ENCODE measurements at places on chromosomes 5 and 9. TPM values are rescaled to one million over a fixed set of nuclear protein-coding genes. Genes with fewer than 3 reads are reported as not detected.

MZB1 gene
- total RNA-seq = 0.63 TPM

GFI1B gene
- total RNA-seq = 0.26 TPM

PCDHA11 gene
- total RNA-seq = 1.6 TPM

SIT1 gene
- total RNA-seq = 0.48 TPM

IFNA14 gene
- total RNA-seq = not detected

C5orf58 gene
- total RNA-seq = not detected

TUSC1 gene
- total RNA-seq = 9.0 TPM

PRUNE2 gene
- total RNA-seq = 83.9 TPM

SPINK4 gene
- not detected for total RNA-seq

MAMDC4 gene
- total RNA-seq = 3.0 TPM

PDE6A gene
- total RNA-seq = 0.05 TPM

CCDC183 gene
- 1.5 TPM for total RNA-seq

FANCG gene
- total RNA-seq = 14.9 TPM

DRD1 gene
- 4.2 TPM for total RNA-seq

GABRG2 gene
- total RNA-seq = 0.63 TPM

IFNA13 gene
- total RNA-seq = not detected

HTR4 gene
- total RNA-seq = 0.26 TPM

TMEM174 gene
- not detected for total RNA-seq

ZFP2 gene
- 5.8 TPM for total RNA-seq

CER1 gene
- 0.74 TPM for total RNA-seq

PTCD2 gene
- total RNA-seq = 9.4 TPM

C9orf50 gene
- not detected for total RNA-seq

OR1J2 gene
- total RNA-seq = not detected

ABCA1 gene
- total RNA-seq = 46.9 TPM

CCIN gene
- total RNA-seq = 1.1 TPM

OR1Q1 gene
- not detected for total RNA-seq

ADRB2 gene
- 3.0 TPM for total RNA-seq

PCSK1 gene
- total RNA-seq = 0.37 TPM

HNRNPH1 gene
- total RNA-seq = 1,016 TPM

ENTREP1 gene
- 11.6 TPM for total RNA-seq

TIMD4 gene
- total RNA-seq = 1.7 TPM

CEL gene
- total RNA-seq = 0.95 TPM

PCDHB14 gene
- total RNA-seq = 10.1 TPM

FKBP15 gene
- 33.6 TPM for total RNA-seq

ARID3C gene
- not detected for total RNA-seq

PIK3R1 gene
- 128 TPM for total RNA-seq

SLC2A8 gene
- total RNA-seq = 20.8 TPM

TRAF1 gene
- 4.5 TPM for total RNA-seq

ANKRD18B gene
- 7.1 TPM for total RNA-seq

PLPP1 gene
- total RNA-seq = 146 TPM

FXN gene
- 3.9 TPM for total RNA-seq

NPR3 gene
- 21.7 TPM for total RNA-seq

CDK9 gene
- 30.1 TPM for total RNA-seq

UCK1 gene
- 7.3 TPM for total RNA-seq

TMEM215 gene
- total RNA-seq = 0.21 TPM

MRPS27 gene
- 70.6 TPM for total RNA-seq

BHMT2 gene
- total RNA-seq = 4.1 TPM

DNAJC18 gene
- 16.2 TPM for total RNA-seq

CBY3 gene
- not detected for total RNA-seq

CAMK4 gene
- total RNA-seq = 30.9 TPM

CCDC152 gene
- 3.3 TPM for total RNA-seq

TARS1 gene
- total RNA-seq = 115 TPM

TRIM36 gene
- 1.8 TPM for total RNA-seq

CLTA gene
- total RNA-seq = 120 TPM

TMOD1 gene
- 9.3 TPM for total RNA-seq

SLC34A1 gene
- total RNA-seq = not detected

SAPCD2 gene
- total RNA-seq = 3.2 TPM

AK6 gene
- 42.0 TPM for total RNA-seq

SPINK5 gene
- total RNA-seq = 0.21 TPM

All from urinary bladder (tissue), 4 donors.